ENCODE measurements at places on chromosomes 12 and 14.

DNA sequence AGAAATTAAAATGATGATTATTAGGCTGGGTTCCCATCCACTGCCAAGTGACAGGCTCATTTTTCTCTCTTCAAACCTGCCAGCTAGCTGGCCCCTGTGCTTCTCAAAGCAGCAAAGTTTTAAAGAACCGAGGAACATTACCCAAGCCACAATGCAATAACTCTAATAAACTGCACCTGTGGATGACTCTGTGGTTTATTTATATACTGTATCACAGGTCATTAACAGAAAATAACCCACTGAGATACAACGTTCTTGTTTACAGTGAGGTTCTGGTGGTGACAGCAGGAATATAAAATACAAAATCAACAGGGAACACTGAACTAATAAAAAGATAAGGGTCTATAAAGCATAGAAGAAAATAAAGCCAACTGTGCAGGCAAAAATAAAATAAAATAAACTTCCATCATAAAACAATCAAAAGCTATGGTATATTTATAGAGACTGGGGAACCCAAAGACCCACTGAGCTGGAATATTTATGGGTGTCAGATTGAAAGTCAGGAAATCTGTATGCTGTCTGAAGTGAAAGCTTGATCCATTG, 472.9 kb downstream of the NOVA1 start:
- DNase-seq, result no peak

DNA sequence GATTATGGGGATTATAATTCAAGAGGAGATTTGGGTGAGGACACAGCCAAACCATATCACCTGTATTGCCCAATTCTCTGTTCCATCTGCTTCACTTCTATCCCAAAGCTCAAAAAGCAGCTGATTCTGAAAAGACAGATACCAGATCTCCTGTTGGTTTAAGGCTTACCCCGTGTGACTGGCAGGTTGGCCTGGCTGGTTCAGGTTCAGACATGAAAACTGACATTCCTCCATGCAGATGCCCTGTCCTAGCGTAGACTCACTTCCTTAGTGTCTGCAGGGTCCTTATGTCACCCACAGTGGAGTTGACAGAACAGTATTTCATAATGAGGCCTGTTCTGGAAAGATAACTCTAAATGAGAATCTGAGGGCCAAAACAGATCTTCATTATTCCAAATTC, 61.1 kb upstream of the FLRT2 start:
- no peak for DNase-seq

- DNase-seq, result no peak
Measured at GRCh38 chr14:99730876-99731546, 46.9 kb downstream of the CYP46A1 start.

GRCh38 chr12:93759512-93760081, 82.4 kb downstream of the CRADD start:
- no peak for DNase-seq

GRCh38 chr12:25293653-25294052, 42.9 kb upstream of the KRAS start:
- no peak for DNase-seq

DNA sequence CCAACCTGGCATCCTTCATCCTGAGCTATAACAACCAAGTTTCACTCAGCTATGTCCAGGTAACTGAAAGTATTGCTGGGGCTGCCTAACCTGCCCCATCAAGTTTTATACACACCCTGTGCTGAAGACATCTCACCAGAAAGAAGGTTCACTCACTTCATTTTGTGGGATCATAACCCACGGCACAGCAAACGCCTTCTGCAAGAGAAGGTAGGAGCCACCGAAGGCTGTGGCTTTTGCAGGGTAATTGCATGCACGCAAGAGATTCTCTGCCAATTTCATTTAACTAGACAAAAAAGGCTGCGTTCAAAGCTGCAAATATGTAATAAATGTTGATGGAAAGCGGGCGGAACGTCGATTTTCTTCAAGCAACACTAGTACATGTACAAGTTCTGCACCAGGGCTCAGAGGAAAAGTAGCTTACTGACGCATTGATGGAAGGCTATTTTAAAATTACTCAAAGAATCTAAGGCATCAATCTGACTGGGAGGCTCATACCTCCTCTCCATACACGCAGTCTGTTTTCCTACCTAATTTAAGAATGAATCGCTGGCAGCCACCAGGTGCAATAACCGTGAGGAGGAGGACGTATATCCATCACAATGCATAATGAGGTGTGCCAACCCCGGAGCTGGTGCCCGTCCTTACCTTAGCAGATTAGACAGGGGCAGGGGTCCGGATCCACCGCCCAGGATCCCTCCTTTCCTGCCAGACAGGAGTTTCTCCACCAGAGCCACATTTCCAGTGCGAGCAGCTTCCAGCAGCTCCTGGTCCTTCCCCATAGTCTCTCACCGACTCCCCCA, 1.1 kb downstream of the ANKS1B start:
- DNase-seq, result peak; percentile 68

GRCh38 chr14:91883753-91884152, 16.4 kb upstream of the TC2N start:
- DNase-seq, result no peak

GRCh38 chr14:27392153-27392552, 794.3 kb upstream of the NOVA1 start:
- no peak for DNase-seq

- DNase-seq, result no peak
Measured at GRCh38 chr14:72808564-72808963, 85.3 kb downstream of the DPF3 start.

GRCh38 chr14:51398898-51399297, 158.9 kb downstream of the TMX1 start:
- DNase-seq, result no peak

DNA sequence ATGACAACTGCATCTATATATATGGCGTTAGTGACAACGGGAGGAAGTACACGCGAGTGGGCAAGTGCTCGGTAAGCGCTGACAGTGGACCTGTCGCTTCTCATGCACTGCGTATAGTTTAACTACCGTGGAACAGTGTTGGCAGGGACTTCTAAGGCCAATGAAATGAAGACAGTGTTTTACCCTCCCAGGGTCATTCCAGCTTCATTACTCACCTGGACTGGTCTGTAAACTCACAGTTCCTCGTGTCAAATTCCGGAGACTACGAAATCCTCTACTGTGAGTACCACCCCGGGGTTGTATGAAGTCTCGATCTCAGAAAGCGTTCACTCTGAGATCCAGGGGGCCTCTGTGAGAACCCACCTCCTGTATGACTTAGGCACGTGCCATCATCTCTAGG, 129.2 kb upstream of the EVL start:
- DNase-seq, result no peak

GRCh38 chr12:58523360-58523759, 396.9 kb downstream of the LRIG3 start:
- no peak for DNase-seq

GRCh38 chr14:106083082-106083481, 556.7 kb downstream of the TMEM121 start:
- DNase-seq, result no peak

- no peak for DNase-seq
Measured at GRCh38 chr12:62448436-62448835, 18.2 kb upstream of the MON2 start.

GRCh38 chr12:47247418-47247817, 167.7 kb upstream of the AMIGO2 start:
- DNase-seq, result no peak

GRCh38 chr12:57575771-57576612, 15.0 kb upstream of the PIP4K2C start:
- no peak for DNase-seq

GRCh38 chr12:64186789-64187188, 35.3 kb downstream of the KICS2 start:
- DNase-seq, result no peak

DNA sequence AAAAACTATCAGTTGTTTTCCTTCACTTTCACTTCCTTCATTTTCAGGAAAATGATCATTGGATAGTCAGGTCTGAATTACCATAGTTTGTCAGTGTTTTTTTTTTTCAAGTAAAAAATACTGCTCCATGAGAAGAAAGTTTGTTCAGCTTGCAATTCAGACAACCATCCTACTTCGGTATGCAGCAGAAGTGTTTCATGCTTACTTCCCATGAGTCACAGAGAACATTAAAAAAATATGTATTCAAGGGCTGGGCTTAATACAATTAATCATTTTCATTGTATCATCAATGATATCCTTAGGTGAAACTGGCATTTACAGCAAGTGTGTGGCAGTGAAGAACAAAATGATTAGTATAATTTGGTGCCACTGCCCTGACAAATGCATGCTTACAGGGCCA, 21.6 kb downstream of the PYM1 start:
- no peak for DNase-seq

DNA sequence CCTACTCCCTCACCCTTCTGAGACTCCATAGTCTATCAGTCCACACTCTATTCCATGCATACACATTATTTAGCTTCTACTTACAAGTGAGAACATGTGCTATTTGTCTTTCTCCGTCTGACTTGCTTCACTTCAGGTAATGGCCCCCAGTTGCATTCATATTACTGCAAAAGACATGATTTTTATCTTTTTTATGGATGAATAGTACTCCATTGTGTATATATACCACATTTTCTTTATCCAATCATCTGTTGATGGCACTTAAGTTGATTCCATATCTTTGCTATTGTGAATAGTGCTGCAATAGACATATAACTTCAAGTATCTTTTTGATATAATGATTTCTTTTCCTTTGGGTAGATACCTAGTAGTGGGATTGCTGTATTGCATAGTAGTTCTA, 171.8 kb downstream of the DACT1 start:
- no peak for DNase-seq

DNA sequence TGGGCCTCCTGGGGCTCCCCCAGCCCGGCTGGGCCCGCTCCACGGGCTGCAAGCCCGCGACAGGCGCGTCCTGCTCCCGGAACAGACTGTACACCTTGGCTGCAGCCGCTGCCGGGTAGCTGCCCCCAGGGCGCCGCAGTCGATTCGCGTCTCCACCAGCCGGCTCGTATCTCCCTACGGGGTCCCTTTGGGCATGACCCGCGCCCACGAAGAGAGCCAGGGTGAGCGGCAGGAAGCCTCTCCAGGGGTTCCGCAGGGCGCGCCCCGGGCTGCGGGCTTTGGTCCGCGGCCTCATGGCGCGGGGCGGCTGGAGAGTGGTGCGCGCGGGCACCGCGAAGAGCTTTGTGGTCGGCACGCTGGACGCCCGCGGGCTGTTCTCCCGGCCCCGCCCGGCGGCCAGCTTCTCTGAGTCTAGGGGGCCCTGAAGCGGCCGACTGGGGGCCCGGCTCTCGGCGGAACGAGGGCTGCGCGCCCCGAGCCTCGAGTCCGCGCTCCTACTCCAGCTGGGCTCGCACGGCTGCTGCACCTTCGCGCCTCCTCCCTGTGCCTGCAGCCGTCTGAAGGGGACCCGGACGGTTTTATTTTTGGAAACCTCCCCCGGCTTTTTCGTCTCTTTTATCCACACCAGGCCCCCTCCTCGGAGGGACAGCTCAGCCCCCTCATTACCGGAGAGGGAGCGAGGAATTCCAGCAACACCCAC, at the start of gene LTBP2:
TSS of gene LTBP2 (minus strand) at position 588 of the 700 bp plus-strand sequence. CDS start at position 295, 293 bp downstream.
- DNase-seq, result peak; percentile 45

- no peak for DNase-seq
Measured at GRCh38 chr12:132858718-132859266, 28.6 kb downstream of the CHFR start.

- no peak for DNase-seq
Measured at GRCh38 chr12:2540535-2540941, 254.2 kb upstream of the FKBP4 start.

Measured in NCI-H526 (cell line).